ENCODE measurements at places on chromosomes 12 and 14. TPM values are rescaled to one million over a fixed set of nuclear protein-coding genes. Genes with fewer than 3 reads are reported as not detected.

DNA sequence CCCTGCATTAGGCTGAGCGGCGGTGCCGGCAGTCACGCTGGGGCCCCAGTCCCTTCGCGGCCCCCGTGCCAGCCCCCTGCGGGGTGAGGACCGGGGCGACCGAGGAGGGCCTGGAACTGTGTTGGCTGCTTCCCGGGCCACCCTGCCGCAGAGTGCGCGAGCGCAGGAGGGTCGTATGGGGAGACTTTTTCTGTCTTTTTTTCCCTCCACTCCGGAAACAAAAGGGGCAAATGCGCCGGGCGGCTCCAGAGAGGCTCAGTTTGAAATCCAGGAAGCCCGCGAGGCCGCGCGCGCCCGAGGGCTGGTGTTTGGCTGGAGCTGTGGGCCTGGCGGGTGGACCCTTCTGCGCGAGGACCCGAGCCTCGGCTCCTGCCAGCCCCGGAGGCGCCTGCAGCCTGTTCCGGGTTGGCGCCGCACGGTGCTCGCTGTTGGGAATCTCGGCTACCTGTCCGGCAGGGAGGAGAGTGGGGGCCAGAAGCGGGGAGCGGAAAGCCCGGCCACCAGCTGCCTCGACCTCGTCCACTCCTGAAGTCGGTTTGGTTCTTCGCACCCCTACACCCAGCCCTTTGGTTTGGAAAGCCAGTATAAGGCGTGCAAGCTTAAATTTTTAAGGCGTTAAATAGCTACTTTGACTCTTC is 638 bp downstream of the PLEKHG3 start:
- no peak for DNase-seq
- H3K27me3 ChIP-seq, result peaks cover 5% of the 10 kb centered on the region
- no peaks in the 10 kb centered on the region for H3K36me3 ChIP-seq

SDR9C7 gene
- not detected for total RNA-seq

GRCh38 chr12:100279607-100280244 is 12.7 kb downstream of the SCYL2 start:
- peak overlapping the region; percentile 5 for H3K27ac ChIP-seq
- peak; percentile 70 for DNase-seq
- H3K4me1 ChIP-seq, result peaks cover 9% of the 10 kb centered on the region
- H3K4me3 ChIP-seq, result no peak overlapping the region
- H3K27me3 ChIP-seq, result no peaks in the 10 kb centered on the region

TTC5 gene
- total RNA-seq, result 16.4 TPM

C1RL gene
- 8.8 TPM for total RNA-seq

PGF gene
- total RNA-seq, result 6.3 TPM

TAS2R20 gene
- total RNA-seq, result 3.9 TPM

DNA sequence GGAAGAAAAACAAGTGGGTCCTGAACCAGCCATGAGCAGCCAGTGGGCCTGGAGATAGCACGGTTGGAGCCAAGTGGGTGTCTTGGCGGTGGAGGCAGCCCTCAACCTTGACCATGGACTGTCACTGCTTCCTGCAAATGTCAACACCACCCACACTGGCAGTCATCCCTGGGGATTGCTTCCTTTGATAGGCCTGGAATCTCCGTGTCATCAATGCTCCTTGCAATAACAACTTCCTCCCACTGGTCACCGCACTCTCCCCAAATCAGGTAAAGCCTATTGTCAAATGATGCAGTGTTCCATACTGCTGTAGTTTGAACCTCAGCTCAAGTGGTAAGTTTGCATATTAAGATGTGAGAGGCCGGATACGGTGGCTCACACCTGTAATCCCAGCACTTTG is 129.1 kb downstream of the NTF3 start:
- no peaks in the 10 kb centered on the region for H3K36me3 ChIP-seq
- no peaks in the 10 kb centered on the region for H3K27me3 ChIP-seq
- DNase-seq, result no peak
- peaks cover 9% of the 10 kb centered on the region for H3K4me1 ChIP-seq
- H3K4me3 ChIP-seq, result no peak overlapping the region

GRCh38 chr14:77498984-77499527 is 440 bp upstream of the ISM2 start:
- H3K27ac ChIP-seq, result no peak overlapping the region
- H3K4me3 ChIP-seq, result peak overlapping the region; percentile 69
- peak; percentile 62 for DNase-seq
- 0 out of 2 replicates have a peak, but pooled peaks cover 5% of the 10 kb centered on the region for H3K4me1 ChIP-seq

- peaks cover 50% of the 10 kb centered on the region for H3K4me1 ChIP-seq
- no peak overlapping the region for H3K4me3 ChIP-seq
- no peak overlapping the region for H3K27ac ChIP-seq
- H3K27me3 ChIP-seq, result no peaks in the 10 kb centered on the region
- H3K36me3 ChIP-seq, result no peaks in the 10 kb centered on the region
Observed at GRCh38 chr14:89425931-89426330, 8.9 kb upstream of the FOXN3 start.

- H3K27me3 ChIP-seq, result no peaks in the 10 kb centered on the region
- no peaks in the 10 kb centered on the region for H3K36me3 ChIP-seq
- H3K4me1 ChIP-seq, result peaks cover 5% of the 10 kb centered on the region
Observed at GRCh38 chr12:104377514-104377812, 73.9 kb downstream of the EID3 start.

GRCh38 chr14:20603813-20604690 is 12.9 kb upstream of the RNASE12 start:
- H3K27ac ChIP-seq, result no peak overlapping the region
- no peak overlapping the region for H3K4me3 ChIP-seq
- H3K27me3 ChIP-seq, result no peaks in the 10 kb centered on the region

GRCh38 chr14:48398675-48399282 is 723.4 kb upstream of the MDGA2 start:
- H3K4me3 ChIP-seq, result no peak overlapping the region
- peak; percentile 88 for DNase-seq
- H3K27me3 ChIP-seq, result no peaks in the 10 kb centered on the region
- H3K4me1 ChIP-seq, result 0 out of 2 replicates have a peak, but pooled peaks cover 18% of the 10 kb centered on the region

DNA sequence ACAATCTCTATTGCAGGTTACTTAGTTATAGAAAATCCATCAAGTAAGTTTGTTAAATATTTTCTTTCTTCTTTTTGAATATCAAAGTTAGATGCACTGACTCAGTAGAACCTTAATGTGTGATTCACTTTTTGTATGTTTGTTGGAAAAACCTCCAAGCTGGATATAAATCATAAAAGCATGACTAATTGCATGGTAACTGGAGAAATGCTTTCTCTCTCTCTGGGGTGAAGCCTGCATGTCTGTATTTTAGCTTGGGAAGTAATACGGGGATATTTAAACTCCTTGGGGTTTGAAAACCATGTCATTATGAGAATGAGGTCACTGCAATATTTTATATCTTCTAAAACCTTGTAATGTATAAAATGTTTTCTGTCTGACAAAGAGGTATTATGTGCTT is 58.6 kb upstream of the MYF6 start:
- H3K4me3 ChIP-seq, result no peak overlapping the region
- H3K36me3 ChIP-seq, result no peaks in the 10 kb centered on the region
- no peak for DNase-seq
- H3K4me1 ChIP-seq, result no peaks in the 10 kb centered on the region
- H3K27ac ChIP-seq, result no peak overlapping the region

IGF1 gene
- total RNA-seq, result not detected

GRCh38 chr14:36582011-36582873 is at the start of gene NKX2-8:
Gene NKX2-8 (minus strand): TSS chr14:36582614. CDS start chr14:36582389, 225 bp downstream.
- H3K27ac ChIP-seq, result no peak within 1 kb of the TSS
- H3K36me3 ChIP-seq, result no peaks in the 10 kb centered on the region
- peak within 1 kb of the TSS; percentile 58 for H3K4me3 ChIP-seq
- DNase-seq, result peak; percentile 70
- H3K4me1 ChIP-seq, result peaks cover 40% of the 10 kb centered on the region
- peaks cover 100% of the 10 kb centered on the region for H3K27me3 ChIP-seq

BICDL1 gene
- 30.3 TPM for total RNA-seq

WNK1 gene
- 119 TPM for total RNA-seq

ALKBH1 gene
- total RNA-seq, result 18.8 TPM

DNA sequence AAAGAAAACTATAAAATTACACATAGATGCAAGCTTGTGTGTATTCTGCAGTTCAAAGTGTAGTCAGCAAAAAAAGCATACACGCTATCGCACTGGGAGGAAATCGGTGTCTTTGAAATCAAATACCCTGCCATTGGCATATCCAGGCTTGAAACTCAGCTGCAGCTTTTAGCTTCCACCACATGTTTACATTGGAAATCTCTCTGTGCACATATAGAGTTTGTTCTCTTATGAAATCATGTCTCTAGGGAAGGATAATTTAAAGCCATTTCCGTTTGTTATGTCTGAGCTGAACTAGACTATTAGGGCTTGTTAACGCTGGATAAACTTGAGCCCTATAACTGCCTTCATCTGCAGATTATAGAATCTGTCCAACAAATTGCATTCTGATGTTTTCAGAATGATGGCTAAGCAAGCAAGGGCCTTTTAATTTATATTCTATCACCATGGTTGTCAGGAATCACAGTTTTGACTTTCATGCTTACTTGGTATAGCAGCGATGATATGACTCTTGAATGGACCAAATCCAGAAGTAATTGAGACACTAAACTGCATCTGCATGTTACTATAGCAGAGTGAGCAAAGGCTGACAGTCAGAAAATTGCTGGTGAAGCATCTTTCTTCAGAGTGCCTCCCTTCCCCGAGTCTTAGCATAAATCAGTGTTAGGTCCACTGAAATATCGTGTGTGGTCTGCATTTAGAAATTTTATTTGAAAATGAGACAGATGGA is 442.8 kb downstream of the ZFP36L1 start:
- DNase-seq, result no peak
- no peaks in the 10 kb centered on the region for H3K36me3 ChIP-seq
- no peak overlapping the region for H3K4me3 ChIP-seq
- H3K27ac ChIP-seq, result no peak overlapping the region
- 0 out of 2 replicates have a peak, but pooled peaks cover 10% of the 10 kb centered on the region for H3K4me1 ChIP-seq
- no peaks in the 10 kb centered on the region for H3K27me3 ChIP-seq

GRCh38 chr12:124273630-124274029 is 21.3 kb upstream of the RFLNA start:
- no peak overlapping the region for H3K27ac ChIP-seq
- H3K4me3 ChIP-seq, result no peak overlapping the region
- H3K4me1 ChIP-seq, result peaks cover 6% of the 10 kb centered on the region
- DNase-seq, result peak; percentile 77

GRCh38 chr12:124939079-124939420 is 24.6 kb upstream of the UBC start:
- peaks cover 3% of the 10 kb centered on the region for H3K36me3 ChIP-seq
- no peaks in the 10 kb centered on the region for H3K27me3 ChIP-seq
- peak; percentile 75 for DNase-seq
- H3K27ac ChIP-seq, result peak overlapping the region; percentile 68

GRCh38 chr14:81534510-81535074 is 939 bp upstream of the SEL1L start:
- H3K4me1 ChIP-seq, result peaks cover 6% of the 10 kb centered on the region
- no peak for DNase-seq
- no peak overlapping the region for H3K27ac ChIP-seq
- no peaks in the 10 kb centered on the region for H3K36me3 ChIP-seq
- H3K27me3 ChIP-seq, result no peaks in the 10 kb centered on the region
- H3K4me3 ChIP-seq, result peak overlapping the region; percentile 28

DNA sequence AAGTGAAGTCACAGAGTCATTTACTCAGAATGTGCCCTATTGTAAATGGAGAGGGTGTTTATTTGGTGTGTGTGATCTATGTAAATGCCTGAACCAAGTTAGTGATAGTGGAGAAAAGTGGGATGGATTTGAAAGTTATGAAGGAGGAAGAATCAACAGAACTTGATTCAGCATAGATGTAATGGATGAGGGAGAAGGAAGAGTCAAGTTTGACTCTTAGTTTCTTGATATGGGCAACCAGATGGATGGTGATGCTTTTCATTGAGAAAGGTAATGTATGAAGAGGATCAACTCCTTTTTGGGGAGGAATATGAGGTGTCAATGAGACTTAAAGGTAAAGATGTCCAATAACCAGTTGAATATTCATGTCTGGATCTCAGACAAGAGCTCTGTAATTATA is 6.7 kb upstream of the MON2 start:
- H3K4me3 ChIP-seq, result no peak overlapping the region
- no peaks in the 10 kb centered on the region for H3K27me3 ChIP-seq
- no peaks in the 10 kb centered on the region for H3K4me1 ChIP-seq
- no peaks in the 10 kb centered on the region for H3K36me3 ChIP-seq
- no peak for DNase-seq

DNA sequence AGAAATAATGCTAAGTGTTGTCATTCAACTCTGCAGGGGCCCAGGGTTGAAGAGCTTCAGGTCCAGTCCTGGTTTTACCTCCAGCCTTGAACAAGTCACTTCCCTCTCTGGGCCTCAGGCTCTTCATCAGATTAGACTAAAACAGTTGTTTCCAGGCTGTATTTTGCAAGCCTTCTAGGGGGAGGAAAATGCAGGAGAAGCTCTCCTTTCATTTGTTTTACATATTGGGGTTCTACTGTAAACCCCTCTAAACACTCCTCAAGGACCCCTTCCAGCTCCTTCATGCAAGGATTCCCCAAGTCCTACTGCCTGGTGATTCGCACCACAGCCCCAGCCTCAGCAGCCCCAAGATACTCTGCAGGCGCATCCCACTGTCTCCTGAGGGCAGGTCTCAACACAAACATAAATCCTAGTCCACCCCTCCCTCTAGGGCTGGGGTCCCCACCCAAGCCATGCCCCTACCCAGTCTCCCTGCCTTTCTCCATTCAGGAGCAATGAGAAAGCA is 2.7 kb downstream of the SDR9C7 start:
- peaks cover 15% of the 10 kb centered on the region for H3K4me1 ChIP-seq
- peak; percentile 69 for DNase-seq
- no peaks in the 10 kb centered on the region for H3K27me3 ChIP-seq
- 0 out of 2 replicates have a peak overlapping the region, but pooled peaks have one; percentile 10 for H3K4me3 ChIP-seq
- H3K36me3 ChIP-seq, result no peaks in the 10 kb centered on the region

DNA sequence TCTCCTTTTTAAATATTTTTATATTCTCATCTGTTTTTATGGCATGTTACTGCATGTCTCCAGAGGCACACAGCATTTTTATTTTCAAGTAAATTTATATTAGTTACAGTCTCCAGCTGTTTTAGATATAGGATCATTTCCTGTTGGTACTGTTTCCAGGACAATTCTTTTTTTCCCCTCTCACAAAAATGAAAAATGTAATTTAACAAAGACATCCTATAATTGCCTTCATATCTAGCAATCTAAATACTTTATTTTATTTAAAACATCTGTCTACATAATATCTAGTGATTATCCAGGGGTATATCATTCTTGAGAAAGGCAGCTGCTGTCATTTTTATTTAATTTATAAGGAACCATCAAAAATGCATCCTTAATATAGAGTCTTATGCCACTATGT is 272.4 kb upstream of the NPAS3 start:
- H3K4me3 ChIP-seq, result no peak overlapping the region
- peaks cover 9% of the 10 kb centered on the region for H3K4me1 ChIP-seq
- H3K27ac ChIP-seq, result no peak overlapping the region

RNU6-7 gene
- not detected for total RNA-seq

CARMIL3 gene
- 11.8 TPM for total RNA-seq
